ENCODE measurements at places on chromosomes 12 and 14.

- no peak for DNase-seq
Observed at GRCh38 chr12:119068129-119068856, 87.0 kb downstream of the SRRM4 start.

GRCh38 chr12:89345830-89346740 lies 6.2 kb downstream of the DUSP6 start:
- DNase-seq, result no peak

- DNase-seq, result no peak
Observed at GRCh38 chr12:79358716-79359300, 332.0 kb downstream of the PAWR start.

- no peak for DNase-seq
Observed at GRCh38 chr14:79011920-79012204, 841.7 kb downstream of the NRXN3 start.

DNA sequence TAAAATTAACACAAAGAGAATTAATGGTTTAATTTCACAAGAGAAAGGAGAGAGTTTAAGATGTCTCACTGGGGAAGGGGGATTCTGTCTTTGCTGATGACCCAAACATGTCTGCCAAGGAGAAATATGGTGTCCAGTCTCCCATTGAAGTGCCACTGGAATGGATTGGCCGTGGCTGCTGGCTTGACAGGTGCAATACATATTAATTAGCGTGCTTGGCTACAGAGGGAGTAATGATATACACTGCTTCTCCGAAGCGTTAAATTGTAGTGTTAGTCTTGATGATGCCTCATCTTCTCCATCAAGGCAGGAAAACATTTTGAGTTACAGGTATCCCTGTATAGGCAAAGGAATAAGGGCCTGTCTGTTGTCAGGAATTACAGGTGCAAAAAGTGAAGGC lies 393.4 kb upstream of the TMPO start:
- DNase-seq, result no peak

DNA sequence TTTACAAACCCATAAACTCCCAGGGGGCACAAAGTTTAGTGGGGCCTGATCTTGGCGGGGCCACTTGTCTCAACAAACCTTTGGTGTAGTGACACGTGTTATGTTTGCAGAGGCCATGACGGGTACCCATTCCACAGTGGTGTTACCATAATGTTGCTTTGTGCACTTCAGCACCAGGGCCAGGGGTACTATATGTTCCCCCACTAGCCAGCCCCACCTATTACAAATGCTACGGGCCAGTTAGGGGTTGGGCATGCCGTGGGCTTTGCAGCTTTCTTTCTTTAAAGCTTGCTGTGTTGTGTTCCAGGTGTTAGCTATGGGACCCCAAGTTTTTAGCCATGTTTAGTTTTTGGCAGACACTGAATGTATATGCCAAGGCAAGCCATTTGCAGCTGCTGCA lies 30.8 kb upstream of the G2E3 start:
- no peak for DNase-seq

DNA sequence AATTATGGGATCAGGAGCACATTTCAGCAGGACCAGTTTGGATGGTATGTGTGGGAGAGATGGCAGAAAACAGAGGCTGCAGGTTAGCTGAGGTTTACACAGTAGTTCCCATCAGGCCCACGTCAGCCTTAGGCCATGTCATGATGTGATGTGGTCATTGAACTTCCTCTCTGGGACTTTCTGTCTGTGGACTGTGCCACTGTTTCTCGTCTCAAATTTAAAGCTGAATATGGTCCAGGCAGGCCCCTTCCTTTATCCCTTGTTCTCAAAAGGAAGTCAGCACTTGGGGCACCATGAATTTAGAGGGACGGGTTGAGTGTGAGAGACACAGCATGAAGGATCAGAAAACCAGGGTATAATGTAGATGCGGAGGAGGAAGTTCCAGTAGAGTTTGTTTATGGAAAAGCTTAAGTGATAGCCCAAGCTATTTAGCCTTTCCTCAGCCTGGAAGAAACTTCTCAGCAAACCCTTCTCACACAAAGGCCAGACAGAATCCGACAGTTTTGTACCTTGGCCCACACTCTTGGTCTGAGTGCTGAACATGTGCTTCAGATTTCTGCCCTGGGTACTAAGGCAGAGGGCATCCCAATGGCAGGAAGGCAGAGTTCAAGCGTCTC lies 3.6 kb upstream of the IGFBP6 start:
- DNase-seq, result peak; percentile 49

GRCh38 chr12:26088998-26089397 lies 35.8 kb downstream of the BHLHE41 start:
- no peak for DNase-seq

DNA sequence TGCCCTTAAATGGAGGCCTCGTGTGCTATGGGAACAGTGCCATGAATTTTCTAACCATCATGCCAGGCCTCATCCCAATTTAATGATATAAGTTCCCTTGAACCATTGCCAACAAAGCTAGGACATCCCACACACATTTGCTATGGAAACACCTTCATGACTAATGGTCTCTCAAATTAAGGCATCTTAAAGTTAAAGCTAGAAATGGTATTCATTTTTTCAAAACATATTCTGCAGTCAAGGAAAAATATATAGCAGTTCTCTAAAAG lies 117.3 kb downstream of the BTG1 start:
- DNase-seq, result no peak

DNA sequence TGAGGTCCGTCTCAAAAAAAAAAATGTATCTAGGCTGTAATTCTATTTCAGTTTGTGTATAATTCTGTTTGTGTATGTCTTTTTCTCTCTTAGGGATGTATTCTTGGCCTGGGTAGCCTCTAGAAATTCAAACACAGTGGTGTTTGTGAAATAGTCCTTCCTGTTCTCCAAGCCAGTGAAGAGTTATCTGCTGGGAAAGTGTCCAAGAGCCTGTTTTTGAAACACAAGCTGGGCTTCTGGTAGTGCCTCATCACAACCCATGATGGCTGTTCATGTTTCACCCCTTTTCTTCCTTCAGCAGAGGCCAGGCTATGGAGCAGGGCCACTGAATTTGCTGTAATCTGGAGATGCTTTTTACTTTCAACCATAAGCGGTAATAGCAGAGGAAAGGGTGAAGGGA lies 14.7 kb downstream of the METTL3 start:
- DNase-seq, result no peak

DNA sequence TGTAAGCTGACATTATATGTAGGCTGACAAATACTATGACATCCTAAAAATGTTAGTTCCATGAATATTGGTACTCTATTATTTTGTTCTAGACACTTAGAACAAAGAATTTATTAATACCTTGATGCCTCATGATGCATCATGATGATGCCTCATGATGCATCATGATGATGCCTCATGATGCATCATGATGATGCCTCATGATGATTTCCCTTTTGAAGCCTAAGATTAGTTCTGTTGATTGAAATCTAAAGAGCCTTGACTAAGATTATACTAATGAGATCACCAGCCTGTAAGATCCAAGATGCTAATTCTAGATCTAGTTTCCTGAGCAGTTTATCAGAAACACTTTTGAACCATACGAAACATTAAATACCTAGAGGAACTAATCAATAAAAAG lies 4.6 kb upstream of the CEP128 start:
- DNase-seq, result no peak

DNA sequence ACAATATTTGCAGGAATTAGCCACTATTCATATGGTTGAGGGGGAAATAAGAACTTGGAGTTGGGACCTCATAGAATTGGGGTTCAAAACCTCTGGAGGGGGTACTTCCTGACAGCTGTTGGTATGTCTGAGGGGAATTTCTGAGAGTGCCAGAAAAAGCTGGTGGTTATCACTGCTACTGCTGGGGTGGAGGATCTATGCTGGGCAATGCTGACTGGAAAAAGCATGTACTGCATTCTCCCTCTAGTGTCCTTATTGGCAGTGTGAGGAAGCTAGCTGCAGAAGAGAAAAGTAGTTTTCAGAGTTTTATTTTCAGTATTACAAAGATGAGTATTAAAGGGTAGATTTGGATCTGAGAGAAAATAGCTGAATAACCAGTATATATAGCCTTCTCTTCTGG lies 88.8 kb downstream of the FUT8 start:
- DNase-seq, result no peak

DNA sequence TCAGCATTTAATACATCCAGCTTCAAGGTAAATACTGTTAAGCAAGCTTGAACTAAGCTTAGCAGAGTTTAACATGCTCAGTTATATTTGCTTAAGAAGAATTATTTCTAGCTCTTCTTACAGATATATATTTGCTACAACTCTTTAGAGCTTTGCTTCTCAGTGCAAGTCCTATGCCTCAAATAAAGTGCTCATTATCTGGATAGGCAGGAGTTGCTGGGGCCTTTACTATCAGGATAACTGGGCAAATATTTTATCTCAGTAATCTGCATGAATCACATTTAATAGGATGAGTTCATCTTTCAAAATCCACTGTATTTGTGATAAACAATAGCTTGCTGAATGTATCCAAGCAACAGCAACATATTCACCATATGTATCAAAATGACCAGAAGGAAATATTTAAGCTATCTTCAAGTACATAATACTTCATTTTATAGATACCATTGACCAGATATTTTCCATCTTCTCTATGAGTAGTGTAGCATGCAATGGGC lies 187.6 kb downstream of the NOVA1 start:
- no peak for DNase-seq

DNA sequence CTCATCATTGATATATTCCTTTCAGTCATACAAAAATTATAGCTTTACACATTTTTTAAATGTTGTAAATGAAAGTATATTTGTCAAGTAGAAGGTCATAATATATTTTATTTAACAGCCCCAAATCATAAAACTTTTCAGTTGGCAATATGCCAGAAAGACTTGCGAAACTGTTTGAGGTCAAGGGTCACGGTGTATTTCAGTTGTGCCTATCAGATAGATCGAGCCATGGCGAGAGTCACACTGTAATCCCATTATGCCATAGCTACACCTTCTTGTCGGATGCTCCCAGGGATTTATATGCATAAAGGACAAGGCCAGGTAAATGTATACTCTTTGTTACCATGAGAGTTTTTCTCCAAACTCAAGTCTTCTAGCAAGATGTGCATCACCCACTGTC lies 26.7 kb upstream of the G2E3 start:
- no peak for DNase-seq

GRCh38 chr12:19390051-19390598 lies 49.2 kb upstream of the AEBP2 start:
- DNase-seq, result no peak

DNA sequence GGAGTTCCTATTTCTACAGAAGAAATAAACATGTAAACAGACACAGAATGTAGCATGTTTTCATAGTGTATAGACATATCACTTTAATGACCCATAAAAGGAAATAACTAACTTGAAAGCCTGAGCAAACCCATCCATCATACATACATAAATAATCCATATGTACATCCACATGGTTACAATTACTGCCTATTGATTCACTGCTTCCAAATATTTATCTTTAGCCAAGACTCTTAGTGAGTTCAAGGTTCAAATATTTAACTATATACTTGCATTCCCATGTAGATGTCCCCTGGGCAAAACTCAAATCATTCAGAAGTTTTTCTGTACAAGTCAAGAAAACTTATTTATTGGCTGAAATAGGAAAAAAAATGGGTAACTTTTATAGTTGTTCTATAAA lies 95.4 kb downstream of the CCER1 start:
- no peak for DNase-seq

GRCh38 chr14:55124774-55125386 lies 4.2 kb upstream of the LGALS3 start:
- DNase-seq, result no peak

- no peak for DNase-seq
Observed at GRCh38 chr12:131729254-131729955, 18.5 kb downstream of the SFSWAP start.

DNA sequence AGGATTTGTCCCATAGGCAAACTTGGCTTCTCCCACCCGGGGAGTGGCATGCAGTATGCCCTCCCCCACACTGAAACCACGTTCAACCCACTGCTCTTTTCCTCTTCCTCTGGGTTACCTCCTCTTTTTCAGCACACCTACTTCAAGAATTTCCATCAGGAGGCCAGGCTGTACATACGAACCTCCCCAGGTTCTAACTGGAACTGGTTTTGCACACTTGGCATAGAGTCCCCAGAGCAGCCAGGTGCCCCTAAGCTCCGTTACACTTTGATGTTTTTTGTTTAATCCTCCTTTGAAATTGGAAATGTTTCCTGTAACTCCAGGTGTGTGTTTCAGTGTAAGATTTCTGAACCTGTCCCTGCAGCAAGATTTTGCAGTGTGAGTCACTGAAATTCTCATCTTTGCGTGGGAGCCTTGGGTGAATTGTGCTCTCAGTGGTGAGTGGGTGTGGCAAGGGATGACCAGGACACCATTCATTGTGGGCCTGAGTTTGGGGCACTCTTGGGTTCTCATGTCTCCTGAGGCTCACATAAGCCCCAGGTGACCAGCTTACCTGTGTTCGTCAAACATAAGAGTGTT lies 18.2 kb downstream of the CD9 start:
- DNase-seq, result no peak

GRCh38 chr12:92292016-92292415 lies 146.4 kb upstream of the BTG1 start:
- no peak for DNase-seq

DNA sequence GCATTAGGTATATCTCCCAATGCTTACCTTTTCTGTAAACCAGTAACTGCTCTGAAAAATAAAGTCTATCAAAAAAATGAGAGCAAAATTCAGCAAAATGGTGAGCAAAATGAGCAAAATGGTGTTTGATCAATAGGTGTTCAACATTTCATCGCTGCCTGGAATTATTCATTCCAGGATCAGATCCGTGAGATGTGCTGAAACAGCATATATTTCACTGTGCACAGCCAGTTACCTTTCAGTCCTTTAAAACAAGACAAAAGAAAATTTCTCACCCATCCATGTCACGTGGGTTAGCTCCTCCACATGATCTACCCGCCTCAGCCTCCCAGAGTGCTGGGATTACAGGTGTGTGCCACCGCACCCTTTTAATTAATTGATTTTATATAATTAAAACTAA lies 8.1 kb upstream of the FGF23 start:
- no peak for DNase-seq

DNA sequence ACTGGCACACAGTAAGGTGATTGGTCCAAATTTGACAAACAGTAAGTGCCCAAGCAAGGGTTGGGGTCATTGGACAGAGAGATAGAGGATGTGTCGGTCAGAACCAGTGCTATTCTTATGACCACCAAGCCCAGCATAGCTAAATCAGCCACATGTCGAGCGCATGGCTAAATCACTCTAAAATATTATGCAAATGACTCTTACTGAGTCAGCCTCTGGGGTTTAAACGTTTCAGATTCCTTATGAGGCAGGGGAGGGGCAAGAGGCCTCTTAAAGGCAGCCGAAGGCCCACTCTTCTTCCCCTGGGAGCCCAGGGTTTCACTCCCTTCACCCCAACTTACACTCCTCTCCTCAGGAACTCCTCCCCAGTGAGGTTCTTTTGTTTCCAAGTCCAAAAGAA lies 603 bp upstream of the ENDOU start:
- DNase-seq, result no peak

DNA sequence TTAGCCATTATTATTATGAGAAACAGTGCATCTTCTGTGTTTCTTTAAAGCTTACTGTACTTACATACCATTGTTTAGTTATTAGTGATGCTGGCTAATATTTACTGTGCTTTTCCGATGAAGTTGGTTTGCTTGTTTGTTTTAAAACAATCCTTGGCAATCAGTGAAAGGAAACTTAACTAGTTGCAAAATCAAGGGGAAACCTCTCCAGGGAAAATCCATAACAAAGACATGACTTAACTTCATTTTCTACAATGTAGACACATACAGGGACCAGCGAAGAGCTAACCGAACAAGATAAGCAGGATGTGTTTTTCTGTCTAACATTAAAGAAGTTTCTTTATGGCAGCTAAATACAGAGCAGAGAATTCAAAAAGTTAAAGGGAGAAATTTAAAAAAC lies 102.5 kb upstream of the PARP11 start:
- no peak for DNase-seq

All from upper lobe of left lung (tissue), 6 donors.